Non-pigmented ciliary epithelial cell (primary cell): ENCODE measurements at places on chromosomes 4 and X.

GRCh38 chr4:37865450-37865849, 25.4 kb upstream of the TBC1D1 start:
- peak; percentile 18 for DNase-seq

GRCh38 chr4:121679267-121679666, 17.5 kb downstream of the ANXA5 start:
- no peak for DNase-seq

DNA sequence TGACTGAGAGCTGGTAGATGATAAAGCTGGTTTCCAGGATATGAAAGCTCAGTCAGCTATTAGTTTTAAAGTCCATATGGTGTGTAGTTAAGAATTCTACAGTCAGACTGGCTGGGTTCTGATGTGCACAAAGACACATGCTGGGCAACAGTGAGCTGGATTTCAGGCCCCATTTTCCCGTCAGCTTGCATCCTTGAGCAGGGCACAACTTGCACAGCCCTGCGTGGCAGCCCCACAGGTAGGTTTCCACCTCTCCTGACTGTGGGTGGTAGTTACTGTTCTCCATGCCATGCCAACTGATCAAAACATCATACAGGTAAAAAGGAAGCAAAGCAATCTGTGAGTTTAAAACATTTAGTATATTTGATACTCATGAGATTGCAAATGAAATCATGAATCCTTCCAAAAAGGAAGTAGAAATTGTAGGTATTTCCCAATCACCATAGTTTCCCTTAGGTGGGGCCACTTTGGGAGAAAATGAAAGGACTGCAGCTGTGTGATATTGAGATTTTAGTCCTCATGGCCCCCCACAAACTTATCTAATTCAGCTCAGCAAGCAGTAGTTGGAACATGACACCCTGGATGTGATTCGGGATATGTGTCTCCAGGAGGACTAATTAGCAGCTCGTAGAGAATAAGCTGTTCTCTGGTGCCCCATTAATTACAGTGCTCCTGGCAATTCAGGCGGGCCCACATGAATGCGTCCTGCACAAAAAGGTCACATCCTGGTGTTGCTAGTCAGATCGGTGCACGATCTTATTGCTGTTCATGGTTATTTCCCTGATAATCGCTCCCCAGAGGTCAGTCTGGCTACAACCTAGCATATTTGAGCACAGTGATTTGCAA, 42.4 kb upstream of the NOCT start:
- no peak for DNase-seq

- no peak for DNase-seq
Measured at GRCh38 chr4:110610620-110610939, 12.3 kb downstream of the PITX2 start.

GRCh38 chr4:78355306-78355705, 196.3 kb upstream of the ANXA3 start:
- DNase-seq = no peak

DNA sequence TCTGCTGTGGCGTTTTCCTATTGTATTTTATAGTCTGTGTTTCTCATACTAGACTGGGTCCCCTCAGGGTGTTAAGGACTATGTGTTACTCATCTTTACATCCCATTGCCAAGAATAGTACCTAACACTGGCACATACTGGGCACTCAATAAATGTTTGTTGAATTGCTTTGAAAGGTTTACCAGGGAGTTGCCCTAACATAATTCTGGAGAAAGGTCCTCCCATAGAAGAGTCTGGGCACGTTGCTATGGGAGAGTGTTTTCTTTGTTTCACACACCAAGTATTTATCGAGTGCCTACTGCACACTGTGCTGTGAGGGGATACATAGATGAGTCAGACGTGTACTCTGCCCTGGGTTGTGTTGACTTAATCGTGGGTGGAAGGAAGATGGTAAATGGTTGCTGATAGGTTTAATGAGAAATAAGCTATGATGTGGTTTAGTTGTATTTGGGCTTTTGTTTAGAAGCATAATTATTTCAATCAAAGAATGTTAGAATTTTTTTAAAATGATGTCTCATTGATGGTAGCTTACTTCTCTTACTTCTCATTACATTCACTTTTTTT, 42.9 kb downstream of the AFF1 start:
- peak; percentile 55 for DNase-seq

GRCh38 chrX:146934256-146934655, 119.7 kb upstream of the CXorf51A start:
- no peak for DNase-seq

- no peak for DNase-seq
Measured at GRCh38 chrX:21305799-21306336, 68.3 kb upstream of the CNKSR2 start.

DNA sequence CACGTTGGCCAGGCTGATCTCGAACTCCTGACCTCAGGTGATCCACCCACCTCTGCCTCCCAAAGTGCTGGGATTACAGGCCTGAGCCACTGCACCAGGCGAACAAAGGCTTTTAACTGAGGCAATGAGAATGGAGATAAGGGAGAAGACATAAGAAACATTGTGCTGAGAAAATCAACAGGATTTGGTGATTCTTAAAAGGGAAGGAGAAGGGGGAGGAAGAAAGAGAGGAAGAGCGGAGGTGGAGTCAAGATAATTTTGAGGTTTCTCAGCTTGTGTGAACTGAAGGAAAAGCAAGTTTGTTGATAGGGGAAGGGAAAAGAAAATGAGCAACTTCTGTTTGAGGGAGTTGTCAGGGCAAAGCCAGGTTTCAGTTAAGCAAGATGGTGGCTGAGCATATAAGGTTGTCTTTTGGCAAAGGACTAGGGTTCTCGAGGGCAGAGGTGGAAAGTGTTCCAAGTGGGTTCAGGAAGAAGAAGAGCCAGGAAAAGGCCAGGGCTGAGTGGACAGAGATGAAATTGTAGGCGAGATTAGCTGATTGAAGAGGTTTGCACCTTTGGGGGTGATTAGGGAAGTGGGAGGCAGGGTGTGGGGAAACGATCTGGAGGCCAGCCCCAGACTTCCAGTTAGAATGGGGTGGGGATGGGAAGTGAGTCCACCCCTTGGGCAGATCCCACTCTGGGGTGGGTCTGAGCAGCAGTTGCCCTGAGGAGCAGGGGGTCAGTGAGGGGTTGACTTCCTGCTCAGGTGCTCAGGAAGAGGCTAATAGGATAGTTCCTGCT, 7.8 kb downstream of the DOCK11 start:
- no peak for DNase-seq

DNA sequence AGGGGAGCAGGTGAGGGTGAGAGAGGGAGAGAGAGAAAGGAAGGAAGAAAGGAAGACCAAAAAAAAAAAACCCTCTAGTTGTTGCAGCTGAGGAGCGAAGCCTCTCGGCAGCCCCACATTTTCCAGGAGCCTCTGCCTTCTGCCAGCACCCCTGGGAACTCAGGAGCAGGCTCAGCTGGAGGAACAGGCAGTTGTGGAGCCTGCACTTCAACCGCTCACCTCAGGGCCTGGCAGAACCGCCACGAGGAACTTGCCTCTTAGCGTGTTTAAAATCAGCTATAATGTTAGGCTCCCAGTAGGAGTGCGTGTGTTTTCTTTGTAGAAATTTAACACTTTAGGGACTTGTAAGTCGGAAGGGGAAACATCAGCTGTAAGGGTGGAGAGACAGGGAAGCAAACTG, 65.7 kb downstream of the SEL1L3 start:
- DNase-seq = no peak

DNA sequence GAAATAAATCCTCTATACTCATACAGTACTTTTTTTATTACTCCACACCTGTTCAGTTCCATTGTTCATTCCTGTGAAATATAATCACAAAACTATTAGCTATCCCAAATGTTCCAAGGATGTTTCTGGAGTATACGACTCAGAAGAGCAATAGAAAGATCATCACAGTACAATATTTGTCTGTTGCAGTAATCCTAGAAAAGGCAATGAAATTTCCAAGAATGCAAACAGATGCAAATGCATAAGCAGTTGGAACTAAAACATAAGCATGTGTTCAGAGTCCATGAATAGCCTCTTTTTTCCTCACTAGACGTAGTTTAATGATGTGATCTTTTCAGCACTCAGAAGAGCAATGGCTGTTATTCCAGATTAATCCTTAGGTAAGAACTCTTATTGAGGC, 55.2 kb downstream of the RTL3 start:
- no peak for DNase-seq

DNA sequence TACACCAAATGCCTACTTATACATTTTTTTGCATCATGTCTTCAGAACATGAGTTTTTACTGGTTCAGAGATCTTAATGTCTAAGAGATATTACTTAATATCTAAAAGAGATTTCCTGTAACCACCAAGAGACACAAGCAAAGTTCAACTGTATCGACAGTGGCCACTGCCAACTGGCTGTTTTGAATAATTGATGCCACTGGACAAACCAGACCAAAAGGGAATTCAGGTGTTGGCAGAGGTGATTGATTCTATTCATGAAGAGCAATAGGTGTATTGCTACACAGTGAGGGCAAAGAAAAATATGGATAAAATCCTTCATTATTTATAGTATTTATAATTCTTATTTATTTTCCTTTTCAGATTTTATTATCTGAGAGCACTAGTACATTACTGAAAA, 58.5 kb upstream of the ANKRD17 start:
- no peak for DNase-seq

- no peak for DNase-seq
Measured at GRCh38 chrX:3024176-3024575, 17.1 kb upstream of the ARSF start.

- no peak for DNase-seq
Measured at GRCh38 chr4:48725414-48725813, 54.7 kb downstream of the FRYL start.

DNA sequence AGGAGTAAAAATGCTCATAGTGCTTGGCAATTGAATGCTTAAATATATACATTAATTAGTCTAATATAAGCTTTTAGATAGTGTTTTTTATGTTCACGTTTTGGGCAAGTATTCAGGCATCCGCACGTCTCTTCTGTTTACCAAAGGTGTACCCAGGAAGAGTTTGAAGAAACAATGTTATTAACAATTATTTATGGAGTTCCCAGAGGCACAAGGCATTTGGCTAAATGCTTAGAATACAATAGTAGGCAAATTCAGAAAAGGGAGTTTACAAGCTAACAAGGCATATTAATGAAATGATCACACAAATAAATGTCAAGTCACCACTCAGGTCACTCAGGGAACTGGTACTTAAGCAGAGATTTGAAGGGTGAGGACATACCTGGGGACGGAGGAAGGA, 294.8 kb downstream of the TENM3 start:
- no peak for DNase-seq

GRCh38 chr4:40546969-40547788, 82.5 kb downstream of the RBM47 start:
- no peak for DNase-seq

GRCh38 chr4:142858446-142858845, 12.3 kb upstream of the INPP4B start:
- DNase-seq = no peak

GRCh38 chr4:116427666-116428065, 657.7 kb downstream of the TRAM1L1 start:
- no peak for DNase-seq

- no peak for DNase-seq
Measured at GRCh38 chr4:136965478-136965877, 566.8 kb downstream of the PCDH18 start.

DNA sequence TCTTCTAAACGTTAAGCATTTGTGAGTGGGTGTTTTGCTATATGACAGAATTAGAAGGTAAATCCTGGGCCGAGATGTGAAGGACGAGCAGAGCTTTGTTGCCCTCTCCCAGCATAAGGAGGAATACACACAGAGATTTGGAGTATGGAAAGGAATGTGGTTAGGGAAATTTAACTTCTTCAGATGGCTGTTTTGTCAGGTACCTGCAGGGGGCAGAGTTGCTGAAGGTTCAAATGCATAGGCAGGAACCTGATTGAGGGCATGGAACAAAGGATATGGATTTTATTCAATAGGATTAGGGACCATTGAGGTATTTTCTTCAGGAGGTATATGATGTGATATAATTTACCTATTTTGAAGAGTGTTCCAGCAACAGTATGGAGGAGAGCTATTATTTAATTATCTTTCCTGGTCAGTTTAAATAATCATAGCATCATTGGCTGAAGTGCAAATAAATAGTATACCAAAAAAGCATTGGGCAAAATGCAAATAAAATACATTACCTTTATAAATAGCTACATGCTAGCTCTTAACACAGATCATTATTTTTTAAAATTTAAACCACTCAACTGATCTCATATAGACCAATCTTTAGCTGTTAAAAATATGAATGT, 143.6 kb downstream of the SLIT2 start:
- no peak for DNase-seq

- DNase-seq = no peak
Measured at GRCh38 chr4:88244816-88245579, 39.4 kb downstream of the PPM1K start.

GRCh38 chr4:80072228-80072743, 743 bp downstream of the ANTXR2 start:
- DNase-seq = no peak

DNA sequence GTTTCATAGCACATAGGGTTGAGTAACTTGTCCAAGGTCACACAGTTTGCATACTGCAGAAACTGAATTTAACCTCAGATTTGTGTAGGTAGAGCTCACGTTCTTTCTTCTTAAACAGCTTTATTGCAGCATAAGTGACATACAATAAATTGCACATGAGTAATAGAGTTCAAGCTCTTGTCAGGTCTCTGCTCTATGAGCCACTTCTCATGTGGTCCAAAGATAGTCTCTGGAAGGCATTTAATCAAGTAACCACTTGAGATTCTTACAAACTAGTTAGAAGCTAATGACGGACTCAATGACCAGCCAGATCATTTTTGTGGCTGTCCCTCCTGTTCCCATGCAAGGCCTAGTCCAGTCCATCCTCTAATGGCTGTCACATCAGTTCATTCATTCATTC, 68.9 kb downstream of the MAOB start:
- no peak for DNase-seq

- DNase-seq = no peak
Measured at GRCh38 chrX:106177982-106178321, 9.8 kb downstream of the PWWP3B start.

GRCh38 chr4:18314731-18315130, 293.2 kb upstream of the LCORL start:
- no peak for DNase-seq

DNA sequence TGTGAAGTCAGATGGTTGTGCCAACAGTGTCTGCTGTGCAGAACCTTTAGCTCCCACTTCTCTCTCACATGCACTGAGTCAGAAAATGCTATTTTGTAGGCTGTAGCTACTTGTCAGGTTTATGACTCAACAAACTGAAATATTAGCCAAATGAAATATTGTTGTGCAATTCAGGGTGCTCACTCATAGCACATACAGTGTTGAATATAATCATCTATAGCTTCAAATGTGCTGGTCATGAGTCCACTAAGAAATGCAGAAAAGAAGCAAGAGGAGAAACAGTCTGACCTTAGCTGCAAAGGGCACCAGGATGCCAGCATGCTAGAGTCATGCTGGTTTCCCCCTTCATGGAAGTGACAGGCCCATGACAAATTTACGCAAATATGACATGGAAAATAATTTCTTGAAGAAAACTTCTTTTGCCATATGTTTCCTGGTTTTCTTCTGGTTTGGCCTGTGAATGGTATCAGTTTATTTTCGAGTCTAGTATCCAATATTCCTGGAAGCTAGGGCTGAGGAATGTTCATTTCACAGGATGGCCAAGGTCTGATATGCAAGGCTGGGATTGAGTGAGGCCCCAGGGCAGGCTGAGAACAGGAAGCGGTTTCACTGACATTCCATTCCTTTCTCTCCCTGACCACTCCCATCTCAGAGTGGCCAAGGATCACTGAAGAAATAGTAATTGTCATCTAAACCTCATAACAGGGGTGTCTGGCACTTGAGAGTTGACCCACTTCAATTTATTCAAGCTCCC, 10.3 kb upstream of the CXCL2 start:
- peak; percentile 93 for DNase-seq
